Uterine smooth muscle cell (primary cell): ENCODE measurements at places on chromosomes 4 and X. TPM values are rescaled to one million over a fixed set of nuclear protein-coding genes. Genes with fewer than 3 reads are reported as not detected.

Gene MAGEB6
- total RNA-seq, result not detected in 2 replicates

Gene FAT4
- 6.6 and 9.9 TPM in 2 replicates for total RNA-seq

Gene NHS
- total RNA-seq, result 2.3 and 4.6 TPM in 2 replicates

Gene DDIT4L
- total RNA-seq, result 9.2 and 11.3 TPM in 2 replicates

Gene XKRX
- total RNA-seq, result under 0.01 TPM in 2 replicates

Gene SLC49A3
- 0.55 and 1.00 TPM in 2 replicates for total RNA-seq

Gene UCP1
- not detected in 2 replicates for total RNA-seq

Gene L1CAM
- total RNA-seq, result 2.7 and 5.5 TPM in 2 replicates

Gene TBC1D25
- 3.9 and 6.3 TPM in 2 replicates for total RNA-seq

Gene CFAP299
- total RNA-seq, result 1.7 and 2.0 TPM in 2 replicates

Gene PGM2
- 51.6 and 57.4 TPM in 2 replicates for total RNA-seq

Gene RNF128
- 1.5 and 2.0 TPM in 2 replicates for total RNA-seq

Gene MAOB
- total RNA-seq, result 0.37 and 0.66 TPM in 2 replicates

Gene CLIC2
- 6.2 and 12.1 TPM in 2 replicates for total RNA-seq

Gene MND1
- total RNA-seq, result 8.4 and 19.5 TPM in 2 replicates

Gene CPXCR1
- not detected in 2 replicates for total RNA-seq

Gene GLRB
- total RNA-seq, result 15.4 and 18.9 TPM in 2 replicates

Gene EPHA5
- total RNA-seq, result 1.7 and 2.9 TPM in 2 replicates
